Esophagus mucosa (tissue), 1 donor: ENCODE measurements at places on chromosomes 11 and 22.

DNA sequence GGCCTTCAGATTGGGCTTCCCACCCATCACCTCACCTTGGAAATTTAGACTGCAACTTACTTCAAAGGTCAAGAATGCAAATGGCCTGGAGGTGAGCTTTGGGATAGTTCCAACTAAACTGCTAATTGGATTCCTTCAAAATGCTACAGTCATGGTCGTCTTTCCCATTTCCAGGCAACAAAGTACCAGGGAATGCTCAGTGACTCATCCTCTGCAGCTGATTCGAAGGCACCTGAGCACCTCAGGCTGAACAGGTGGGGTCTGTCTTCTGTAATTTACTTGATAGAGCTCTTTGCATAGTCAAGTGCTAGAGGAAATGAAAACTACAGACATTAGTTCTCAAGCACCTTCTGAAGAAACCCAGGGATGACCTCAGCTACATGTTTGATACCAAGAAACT is 20.5 kb upstream of the FSHB start:
- no peak for ATAC-seq

DNA sequence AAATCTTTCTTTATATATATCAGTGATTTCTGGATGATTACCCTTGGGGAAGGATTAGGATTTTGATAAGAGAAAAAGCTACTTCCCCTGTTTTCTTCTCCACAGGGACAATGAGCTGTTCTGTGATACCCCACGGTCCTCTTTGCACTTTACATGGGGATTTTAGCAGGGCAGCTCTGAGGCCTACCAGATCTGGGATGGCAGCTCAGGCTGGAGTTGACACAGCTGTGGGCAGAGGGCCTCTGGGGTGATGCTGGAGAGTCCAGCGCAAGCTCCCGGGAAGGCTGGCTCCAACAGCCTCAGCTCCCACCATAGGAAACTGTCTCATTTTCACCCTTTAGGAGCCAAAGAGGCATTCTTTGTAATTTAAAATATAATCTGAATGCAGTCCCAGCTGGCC is 383.8 kb upstream of the NARS2 start:
- ATAC-seq = no peak

DNA sequence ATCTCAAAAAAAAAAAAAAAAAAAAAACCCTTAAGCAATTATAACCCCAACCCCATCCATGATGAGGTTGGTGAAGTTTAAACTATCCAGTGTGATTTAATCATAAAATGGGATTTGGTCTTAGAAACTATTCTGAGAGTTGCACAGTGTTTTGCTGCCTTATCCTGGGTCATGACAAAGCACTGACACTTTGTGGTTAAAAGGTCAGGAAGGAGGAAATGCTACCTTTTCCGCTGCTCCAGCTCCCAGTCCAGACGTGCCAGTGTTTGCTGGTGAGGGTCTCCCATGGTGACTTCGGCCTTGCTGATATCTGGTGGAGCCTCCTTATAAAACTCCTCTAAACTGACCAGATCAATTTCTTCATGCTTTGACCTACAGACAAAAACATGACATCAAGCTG is 14.5 kb downstream of the THOC5 start:
- ATAC-seq = no peak

DNA sequence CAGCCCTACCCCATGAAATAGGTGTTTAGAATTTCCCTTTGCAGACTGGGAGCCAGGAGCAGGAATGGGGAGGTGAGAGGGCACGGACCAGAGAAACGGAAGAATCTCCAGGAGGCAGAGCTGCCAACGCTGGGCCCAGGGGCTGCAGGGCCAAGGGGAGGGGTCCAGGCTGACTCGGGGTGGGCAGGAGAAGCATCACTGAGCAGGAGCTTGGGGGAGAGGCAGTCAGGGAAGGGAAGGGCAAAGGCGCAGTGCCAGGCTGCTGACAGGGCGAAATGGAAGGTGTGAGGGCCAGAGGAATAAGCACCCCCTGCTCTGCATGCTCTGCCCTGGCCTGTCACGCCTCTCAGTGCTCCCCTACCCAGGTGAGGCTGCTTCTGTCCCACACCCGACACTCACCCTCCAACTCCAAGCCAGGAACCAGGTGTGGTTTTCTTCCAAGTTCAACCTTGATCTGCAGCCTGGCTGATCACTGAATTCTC is 14.5 kb downstream of the LRRC32 start:
- no peak for ATAC-seq

GRCh38 chr11:95647355-95647754 is 142.2 kb downstream of the FAM76B start:
- ATAC-seq = no peak

DNA sequence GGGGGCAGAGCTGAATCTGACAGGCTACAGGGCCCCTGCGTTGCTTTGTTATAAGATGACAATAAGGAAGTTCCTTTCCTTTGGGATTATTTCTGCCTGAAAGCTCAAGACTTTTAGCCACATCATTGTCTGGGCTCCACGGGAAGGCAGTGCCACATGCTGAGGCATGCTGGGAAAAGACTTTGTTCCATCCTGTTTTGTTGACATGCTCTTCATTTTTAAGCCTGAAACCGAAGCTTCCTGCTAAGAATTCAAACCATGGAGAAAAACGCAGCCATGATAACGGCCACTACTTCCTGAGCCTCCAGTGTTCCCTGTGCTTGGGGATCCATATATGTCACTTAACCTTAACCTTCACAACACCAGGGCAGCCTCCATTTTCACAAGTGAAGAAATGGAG is 5.5 kb upstream of the TCF20 start:
- ATAC-seq = peak; percentile 4

- no peak for ATAC-seq
Measured at GRCh38 chr11:65498042-65498726, 661 bp upstream of the MALAT1 start.

- peak; percentile 1 for ATAC-seq
Measured at GRCh38 chr11:60923800-60924109, 505 bp upstream of the TMEM132A start.

- peak; percentile 37 for ATAC-seq
Measured at GRCh38 chr11:13042873-13043342, 33.8 kb downstream of the RASSF10 start.

GRCh38 chr11:44752300-44752699 is 25.5 kb downstream of the TSPAN18 start:
- ATAC-seq = no peak

GRCh38 chr11:133104009-133104744 is 428.1 kb downstream of the OPCML start:
- no peak for ATAC-seq

DNA sequence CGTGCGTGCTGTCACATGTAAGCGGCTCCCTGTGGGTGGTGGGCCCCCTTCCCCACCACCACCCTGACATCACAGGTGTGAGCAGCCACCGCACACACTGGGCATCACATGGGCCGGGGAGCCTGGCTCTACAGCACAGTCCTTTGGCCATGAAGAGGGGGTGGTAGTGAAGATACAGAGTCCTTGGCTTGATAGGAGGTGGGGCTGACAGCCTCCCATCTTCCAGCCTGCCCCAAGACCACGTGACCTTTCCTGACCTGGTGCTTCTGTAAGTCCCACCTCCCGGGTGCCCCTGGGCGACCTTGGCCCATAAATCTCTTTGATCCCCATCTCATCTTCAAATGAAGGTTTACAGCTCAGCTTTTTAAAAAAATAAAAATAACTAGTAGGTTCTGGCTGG is 21.2 kb upstream of the MGAT3 start:
- ATAC-seq = peak; percentile 7

DNA sequence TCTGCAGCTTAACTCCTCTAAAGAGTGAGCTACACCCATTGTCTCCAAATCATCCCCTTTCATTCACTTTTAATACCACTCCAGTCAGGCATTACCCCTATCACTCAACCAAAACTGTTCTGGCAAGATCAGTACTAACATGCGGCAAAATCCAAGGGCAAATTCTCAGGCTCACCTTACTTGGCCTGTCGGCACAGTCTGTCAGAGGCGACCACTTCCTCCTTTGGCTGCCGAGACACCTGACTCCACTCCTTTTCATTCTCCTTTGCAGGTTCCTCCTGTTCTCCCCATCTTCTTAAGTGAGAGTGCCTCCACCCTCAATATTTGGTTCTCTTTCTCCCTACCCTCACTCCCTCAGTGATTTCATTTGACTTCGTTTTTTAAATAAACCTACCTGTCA is 4.2 kb downstream of the C11orf91 start:
- ATAC-seq = peak; percentile 57

- no peak for ATAC-seq
Measured at GRCh38 chr11:1425439-1425838, 35.7 kb downstream of the BRSK2 start.

DNA sequence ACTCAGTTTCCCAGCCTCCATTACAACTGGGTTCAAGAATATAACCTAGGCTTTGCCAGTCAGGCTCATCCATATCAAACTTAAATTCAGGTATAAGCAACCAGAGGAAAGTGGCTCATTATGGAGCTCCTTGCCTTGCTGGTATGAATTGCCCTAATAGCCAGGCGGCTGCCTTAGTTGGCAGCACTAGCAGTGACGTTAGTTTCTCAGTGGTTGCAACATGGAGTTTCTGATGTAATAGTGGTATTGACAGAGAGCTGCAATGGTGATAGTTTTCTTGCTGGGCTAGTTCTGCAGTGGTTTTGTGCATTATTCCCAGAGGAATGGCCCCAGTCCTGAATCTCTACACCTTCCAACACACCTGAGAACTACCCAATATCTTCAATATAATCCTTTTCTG is 3.8 kb upstream of the TMEM123 start:
- ATAC-seq = peak; percentile 42

- no peak for ATAC-seq
Measured at GRCh38 chr11:125156346-125157117, 8.0 kb upstream of the PKNOX2 start.

DNA sequence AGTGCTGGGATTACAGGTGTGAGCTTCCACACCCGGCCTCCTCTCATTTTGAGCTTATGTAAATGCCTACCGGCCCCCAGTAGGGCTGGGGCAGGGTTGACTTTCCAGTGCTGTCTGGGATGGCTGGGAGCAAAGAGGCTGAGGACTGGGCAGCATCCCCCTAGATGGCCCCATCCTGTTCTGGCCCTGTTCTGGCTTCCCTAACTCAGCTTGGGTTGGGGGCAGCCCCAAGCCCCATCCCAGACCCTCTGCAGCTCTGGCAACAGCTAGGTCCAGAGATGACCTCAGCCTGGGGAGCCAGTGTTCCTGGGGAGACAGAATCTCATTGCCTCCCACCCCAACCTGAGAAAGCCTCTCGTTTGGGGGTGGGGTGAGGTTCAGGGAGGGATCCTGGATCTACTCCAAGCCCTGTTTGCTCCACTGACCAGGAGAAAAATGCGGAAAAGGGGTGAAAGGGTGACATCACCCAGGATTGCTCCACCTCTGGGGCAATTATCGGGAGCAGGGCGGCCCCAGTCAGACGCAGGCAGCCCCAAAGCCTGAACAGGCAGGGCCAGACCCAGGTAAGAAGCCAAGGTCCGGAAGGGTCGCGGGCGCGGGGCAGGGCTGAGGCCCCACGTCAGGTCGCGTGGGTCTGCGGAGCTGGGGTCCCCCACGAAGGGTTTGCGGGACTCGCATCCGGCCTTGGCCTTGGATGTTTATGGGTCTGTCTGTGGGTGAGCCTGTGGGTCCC is at the start of gene PNPLA2:
PNPLA2 (plus strand) TSS at position 519 of the 733 bp plus-strand sequence. CDS start 805 bp downstream, outside the sequence.
- ATAC-seq = peak; percentile 39

DNA sequence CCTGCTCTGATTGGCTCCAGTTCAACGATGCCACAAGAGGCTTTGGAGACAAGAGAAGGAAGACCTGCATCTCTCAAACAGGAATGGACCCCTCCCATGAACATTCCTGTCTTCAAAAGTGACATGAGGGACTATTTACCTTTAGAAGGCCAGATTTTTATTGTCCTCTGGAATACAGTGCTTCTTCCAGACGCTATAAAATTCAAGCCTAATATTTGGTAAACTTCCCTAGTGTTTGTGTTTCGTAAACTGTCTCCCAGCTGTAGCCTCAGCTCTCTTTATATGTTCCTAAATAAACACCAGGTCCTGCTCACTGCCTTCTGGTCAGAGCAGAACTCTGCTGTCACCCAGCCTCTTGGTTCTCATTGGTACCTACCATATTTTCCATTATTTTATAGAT is 157.8 kb downstream of the CCDC34 start:
- ATAC-seq = no peak

- ATAC-seq = peak; percentile 98
Measured at GRCh38 chr11:114416441-114416961, 16.0 kb downstream of the RBM7 start.

DNA sequence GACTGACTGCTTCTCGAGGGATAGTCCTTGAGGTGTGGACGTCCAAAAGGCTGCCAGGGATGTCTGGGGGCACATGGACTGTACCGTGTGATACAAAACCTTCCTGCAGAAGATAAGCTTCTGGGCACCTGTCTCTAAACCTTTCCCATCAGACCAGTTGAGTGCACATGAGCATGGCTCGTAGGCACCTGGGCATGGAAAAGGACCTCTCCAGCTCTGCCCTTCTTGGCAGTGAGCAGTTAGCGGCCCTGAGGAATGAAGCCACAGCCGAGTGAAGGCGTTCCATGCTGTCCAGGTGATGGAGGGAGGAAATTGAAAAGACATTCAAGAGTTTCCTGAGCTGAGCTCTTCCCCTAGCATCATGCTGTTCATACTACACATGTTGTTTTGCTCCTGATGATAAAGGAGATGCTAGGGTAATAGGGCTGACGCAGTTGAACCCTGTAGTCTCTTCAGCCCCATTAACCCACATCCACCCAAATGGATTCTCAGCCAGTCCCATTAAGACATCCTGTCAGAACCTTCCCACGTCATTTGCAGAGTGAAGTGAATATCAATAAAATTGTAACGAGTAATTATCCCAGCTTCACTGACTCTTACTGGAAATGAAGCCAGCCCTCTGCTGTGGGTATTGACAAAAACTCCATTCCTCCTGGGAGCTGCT is 138.6 kb downstream of the KIRREL3 start:
- ATAC-seq = no peak

GRCh38 chr11:82682003-82682751 is 51.5 kb downstream of the FAM181B start:
- ATAC-seq = peak; percentile 73

DNA sequence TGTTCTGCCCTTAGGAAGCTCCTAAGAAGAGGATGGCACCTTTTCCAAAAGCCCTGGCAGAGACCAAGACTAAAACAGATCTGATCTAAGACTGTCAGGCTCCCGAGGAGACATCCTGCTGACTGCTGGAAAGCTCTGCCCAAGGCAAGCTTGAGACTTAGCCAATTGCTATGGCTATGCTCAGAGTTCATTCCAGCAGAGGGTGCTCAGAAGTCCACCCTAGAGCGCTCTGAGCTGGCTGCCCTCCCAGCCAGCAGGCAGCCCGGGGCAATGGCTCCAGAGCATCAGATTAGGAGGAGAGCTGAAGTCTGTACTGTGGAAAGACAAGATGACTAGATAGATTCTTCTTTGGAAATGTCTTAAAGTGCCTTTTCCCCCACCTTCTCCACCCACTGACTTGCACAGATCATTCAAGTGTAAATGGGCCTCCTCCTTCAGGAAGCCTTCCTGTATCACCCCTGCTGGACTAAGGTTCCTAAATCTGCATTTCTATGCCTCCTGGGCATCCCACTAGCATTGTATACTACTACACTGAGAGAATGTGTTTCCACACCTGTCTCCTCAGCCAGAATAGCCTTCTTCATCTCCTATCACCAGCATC is 23.4 kb downstream of the LRRC55 start:
- ATAC-seq = peak; percentile 35

DNA sequence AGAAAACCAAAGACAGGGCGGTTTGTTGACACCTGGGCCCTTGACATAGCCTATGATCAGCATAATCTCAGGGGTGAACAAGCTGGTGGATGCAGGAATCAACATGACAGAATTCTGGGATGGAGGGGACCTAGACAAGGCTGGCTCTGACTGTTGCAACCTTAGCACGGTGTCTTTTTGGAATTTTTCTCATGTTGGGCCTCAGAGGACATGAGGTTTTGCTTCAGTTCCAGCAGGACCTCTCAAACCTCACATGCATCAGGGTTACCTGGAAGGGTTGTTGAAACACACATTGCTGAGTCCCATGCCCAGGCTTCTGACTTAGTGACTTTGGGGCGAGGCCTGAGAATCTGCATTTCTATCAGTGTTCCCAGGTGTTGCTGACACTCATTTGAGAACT is 345.6 kb upstream of the B3GAT1 start:
- no peak for ATAC-seq
